ENCODE measurements at places on chromosomes 2 and 18.

GRCh38 chr18:38619129-38619528, 1053.5 kb upstream of the CELF4 start:
- no peak for DNase-seq

GRCh38 chr2:157257312-157258252, at the start of gene GALNT5:
Gene GALNT5 (plus strand): TSS chr2:157257705. CDS start chr2:157258083, 378 bp downstream.
- DNase-seq = no peak

- DNase-seq = no peak
These were observed 116.6 kb downstream of the PRPF40A start for GRCh38 chr2:152600697-152601096.

- DNase-seq = no peak
These were observed 566.8 kb upstream of the ZNF804A start for GRCh38 chr2:184031402-184032147.

DNA sequence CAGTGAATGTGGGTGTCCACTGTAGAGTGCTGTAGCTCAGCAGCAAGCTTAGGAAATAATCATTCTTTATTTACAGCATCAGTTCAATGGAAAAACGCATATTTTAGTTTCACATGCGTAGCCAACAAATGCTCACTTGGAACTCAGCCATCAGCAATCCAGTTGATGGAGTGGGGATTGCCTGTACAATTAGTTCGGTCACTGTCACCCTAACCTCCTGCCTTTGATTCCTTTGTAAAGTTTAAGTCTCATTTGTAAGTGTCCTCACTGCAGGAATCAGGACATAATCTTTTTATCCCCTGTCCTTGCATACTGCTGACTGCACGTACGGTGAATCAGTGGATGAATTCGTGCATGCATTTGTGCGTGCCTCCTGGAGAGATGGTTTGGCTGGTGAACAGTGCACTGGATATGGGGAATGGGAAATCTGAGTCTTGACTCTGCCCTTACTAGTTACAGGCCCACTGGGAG, 55.9 kb downstream of the RAB31 start:
- DNase-seq = no peak

- no peak for DNase-seq
These were observed 20.6 kb downstream of the ZNF236 start for GRCh38 chr18:76842837-76843530.

DNA sequence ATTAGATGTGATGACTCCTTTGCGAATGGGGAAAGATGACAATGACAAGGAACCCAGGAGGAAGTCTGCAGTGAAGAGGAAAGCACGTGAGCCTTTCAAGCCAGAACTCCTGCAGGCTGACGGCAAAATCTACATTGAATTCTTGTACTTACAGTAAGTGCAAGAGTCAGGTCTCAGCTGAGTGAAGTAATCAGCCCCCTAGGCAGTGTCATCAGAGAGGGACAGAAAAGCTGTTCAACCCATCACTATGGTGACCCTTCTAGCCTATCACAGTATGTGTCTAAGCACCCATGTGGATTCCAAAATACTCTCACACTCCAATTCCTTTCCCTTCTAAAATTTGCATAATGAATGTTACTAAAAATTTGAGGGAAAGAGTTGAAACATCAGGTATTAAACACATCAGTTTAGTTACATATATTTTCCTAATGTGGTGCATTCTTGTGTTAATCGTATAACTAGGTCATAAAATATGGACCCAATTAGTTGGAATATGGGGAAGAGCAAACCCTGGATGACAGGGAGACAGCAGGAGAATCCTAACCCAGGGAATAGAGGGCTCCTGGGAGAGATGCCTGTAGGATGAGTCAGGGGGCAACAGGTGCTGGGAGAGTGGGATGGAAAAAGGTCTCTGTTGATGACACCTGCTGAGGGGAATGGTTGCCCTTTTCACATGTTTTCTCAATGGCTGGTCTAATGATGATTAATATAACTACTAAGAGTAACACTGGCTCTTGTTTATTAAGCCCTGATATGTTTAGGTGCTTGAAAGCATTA, 39.5 kb downstream of the VWC2L start:
- DNase-seq = no peak

GRCh38 chr2:236503583-236503982, 66.0 kb upstream of the ACKR3 start:
- DNase-seq = no peak

GRCh38 chr2:227347117-227347516, 22.1 kb downstream of the MFF start:
- DNase-seq = no peak

GRCh38 chr2:75224636-75225094, 25.3 kb upstream of the TACR1 start:
- DNase-seq = no peak

GRCh38 chr2:197235711-197236110, 74.9 kb downstream of the ANKRD44 start:
- DNase-seq = no peak

- no peak for DNase-seq
These were observed 199.8 kb downstream of the EPHA4 start for GRCh38 chr2:221372159-221372884.

DNA sequence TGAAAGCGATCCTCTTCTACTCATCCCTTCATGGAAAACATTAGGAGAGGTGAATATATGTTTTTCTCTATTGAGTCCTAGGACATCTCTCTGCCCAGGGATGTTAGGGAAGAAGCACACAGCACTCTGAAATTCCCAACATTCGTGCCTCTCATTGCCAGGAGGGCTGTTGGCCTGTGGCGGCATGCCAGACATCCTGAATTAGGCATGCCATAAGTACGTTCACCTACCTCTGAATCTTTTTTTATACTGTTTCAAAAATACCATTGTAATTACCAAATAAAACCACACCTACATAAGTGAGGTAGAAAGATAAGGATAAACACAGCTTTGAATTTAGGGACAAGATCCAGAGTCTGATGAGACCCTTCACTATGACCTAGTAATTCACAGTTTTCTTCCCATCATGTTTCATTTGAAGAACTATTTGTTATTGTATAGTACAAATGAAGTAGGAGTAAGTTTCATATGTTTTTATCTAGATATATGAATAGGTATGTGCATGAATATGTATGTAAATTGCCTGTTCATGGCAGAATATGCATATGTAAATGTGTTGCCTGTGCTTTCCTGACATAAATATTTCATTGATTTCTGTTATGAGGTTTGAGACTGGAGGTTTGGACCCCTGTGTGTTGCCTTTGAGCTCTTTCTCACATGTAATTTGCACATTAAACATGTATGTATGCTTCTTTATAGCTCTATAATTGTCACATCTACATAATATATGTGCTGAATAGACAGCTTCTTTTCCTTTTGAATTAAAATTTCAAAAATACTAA, 66.6 kb upstream of the STAM2 start:
- DNase-seq = no peak

- DNase-seq = no peak
These were observed 826.4 kb downstream of the EPHA4 start for GRCh38 chr2:220745682-220746081.

DNA sequence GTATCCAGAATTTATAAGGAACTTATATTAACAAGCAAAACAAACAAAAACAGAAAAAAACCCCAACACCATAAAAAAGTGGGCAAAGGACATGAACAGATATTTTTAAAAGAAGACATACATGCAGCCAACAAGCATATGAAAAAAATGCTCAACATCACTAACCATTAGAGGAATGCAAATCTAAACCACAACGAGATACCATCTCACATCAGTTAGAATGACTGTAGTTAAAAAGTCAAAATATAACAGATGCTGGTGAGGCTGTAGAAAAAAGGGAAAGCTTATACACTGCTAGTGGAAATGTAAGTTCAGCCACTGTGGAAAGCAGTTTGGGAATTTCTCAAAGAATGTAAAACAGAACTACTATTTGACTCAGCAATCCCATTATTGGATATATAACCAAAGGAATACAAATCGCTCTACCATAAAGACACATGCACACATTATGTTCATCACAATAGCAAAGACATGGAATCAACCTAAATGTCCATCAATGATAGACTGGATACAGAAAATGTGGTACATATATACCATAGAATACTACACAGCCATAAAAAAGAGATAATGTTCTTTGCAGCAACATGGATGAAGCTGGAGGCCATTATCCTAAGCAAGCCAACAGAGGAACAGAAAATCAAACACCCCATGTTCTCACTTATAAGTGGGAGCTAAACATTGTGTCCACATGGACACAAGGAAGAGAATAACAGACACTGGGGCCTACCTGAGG, 25.3 kb downstream of the PREPL start:
- DNase-seq = no peak

DNA sequence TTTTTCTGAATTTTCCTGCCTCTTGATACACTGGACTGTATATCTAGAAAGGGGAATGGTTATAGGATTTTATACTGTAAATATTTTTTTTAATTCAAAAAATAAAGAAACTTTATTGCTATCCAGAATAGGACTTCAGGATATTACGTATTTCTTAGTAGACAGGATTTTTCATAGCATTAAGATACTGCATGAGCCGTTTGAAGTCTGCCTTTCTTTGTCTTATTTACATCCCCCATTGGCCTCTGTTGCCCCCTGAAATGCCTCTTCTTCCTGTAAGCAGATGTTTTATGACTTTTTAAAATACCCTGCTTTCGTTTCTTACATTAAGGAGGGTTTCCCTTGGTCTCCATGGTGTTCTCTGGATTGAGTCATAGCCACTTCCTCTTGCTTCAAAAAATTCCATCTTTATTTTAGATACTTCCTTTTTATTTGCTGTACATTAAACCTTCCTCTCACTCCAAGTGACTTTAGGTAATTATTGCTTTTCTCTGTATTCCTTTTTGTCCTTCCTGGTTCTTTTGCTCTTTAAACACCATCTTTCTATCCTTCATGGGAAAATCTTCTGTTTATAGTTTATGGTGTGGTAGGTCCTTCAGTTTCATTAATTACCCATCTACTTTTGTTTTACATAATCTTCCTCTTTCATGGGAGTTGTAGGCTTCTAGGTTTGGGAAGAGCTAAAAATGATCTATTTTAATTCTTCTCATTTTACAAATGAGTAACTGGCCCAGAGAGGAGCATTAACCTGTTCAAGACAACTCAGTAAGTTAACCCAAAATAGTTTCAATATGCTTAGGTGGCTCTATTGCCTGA, 72.6 kb downstream of the ZNF532 start:
- DNase-seq = no peak

DNA sequence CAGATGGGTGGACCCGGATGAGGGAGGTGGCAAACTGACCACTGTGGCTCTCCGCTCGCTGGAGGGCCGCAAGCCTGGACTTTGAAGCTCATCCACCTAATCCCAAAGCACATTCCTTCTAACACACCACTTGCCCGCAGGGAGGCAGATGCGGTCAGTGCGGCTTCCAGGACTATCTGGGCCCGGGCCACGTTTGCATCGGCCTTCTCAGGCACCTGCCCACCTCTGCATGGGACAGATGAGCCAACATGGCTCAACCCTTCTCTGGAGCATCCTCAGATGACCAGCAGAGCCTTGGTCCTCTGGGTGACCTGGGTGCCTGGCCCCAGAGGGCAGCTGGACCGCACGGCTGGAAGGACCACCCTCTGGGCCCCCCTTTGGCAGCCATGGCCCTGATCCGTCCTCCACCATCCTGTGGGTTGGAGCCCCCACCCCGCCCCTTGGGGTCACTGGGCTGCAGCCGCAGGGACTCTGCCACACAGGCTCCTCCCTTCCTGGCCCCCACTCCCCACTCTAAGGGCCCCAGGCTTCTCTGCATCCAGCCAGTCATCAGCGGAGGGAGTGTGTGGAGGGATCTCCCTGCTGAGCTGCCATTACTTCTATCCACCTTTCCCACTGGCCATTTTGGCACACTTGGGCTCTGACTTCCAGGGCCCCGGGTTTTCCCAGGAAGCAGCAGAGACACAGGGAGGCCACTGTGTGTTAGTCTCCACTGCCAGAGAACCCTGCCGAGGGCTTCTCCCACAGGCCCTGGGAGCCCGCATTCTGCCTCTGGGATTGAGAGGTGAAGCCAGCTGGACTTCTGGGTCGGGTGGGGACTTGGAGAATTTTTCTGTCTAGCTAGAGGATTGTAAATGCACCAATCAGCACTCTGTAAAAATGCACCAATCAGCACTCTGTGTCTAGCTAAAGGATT, 12.3 kb downstream of the HDAC4 start:
- no peak for DNase-seq

DNA sequence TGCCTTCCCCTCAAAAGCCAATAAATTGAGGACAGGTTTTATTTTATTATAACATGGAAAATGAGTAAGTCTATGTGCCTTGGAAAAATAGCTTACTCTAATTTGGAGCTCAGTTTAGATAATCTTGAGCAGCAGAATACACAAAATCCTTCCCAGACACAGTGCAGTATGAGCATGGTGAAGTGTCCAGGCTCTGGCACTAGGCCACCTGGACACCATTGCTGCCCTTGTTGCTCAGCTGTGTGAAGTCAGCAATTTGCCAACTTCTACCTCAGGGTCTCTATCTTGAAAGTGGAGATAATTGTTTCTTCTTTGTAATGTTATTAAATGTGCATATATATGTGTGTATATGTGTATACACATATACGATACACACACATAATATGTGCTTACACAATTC, 104.9 kb upstream of the CAVIN2 start:
- no peak for DNase-seq

DNA sequence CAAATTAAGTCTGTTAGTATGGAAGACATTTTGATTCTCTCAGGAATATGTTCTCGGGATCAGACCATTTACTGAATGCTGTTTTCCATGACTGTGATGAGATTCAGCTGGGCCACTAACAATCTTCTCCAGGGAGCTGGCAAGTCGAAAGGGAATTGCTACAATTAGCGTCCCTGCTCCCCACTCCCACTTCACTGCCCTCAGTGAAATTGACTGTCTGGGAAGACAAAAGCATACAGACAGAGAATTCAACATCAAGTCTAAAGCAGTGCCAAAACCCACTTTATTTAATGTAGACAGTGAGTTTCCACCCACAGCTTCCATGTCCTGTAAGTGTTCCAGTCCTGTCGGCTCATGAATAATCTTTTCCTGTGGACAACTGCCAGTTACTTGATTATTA, 34.0 kb upstream of the COL3A1 start:
- no peak for DNase-seq

DNA sequence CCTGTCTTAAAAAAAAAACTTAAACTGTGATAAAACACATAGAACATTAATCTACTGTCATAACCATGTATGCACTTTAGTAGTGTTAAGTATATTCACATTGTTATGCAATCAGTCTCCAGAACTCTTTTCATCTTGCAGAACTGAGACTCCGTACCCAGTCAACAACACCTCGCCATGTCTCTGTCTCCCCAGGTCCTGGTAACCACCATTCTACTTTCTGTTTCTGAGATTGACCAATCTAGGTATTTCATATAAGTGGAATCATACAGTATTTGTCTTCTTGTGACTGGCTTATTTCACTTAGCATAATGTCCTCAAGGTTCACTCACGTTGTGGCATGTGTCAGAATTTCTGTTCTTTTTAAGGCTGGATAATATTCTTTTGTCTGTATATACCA, 290.8 kb upstream of the CXCR4 start:
- no peak for DNase-seq

GRCh38 chr2:134522496-134523455, 196.0 kb downstream of the TMEM163 start:
- no peak for DNase-seq

- peak; percentile 56 for DNase-seq
These were observed 94.4 kb upstream of the TGFA start for GRCh38 chr2:70647873-70648481.

- no peak for DNase-seq
These were observed 55.3 kb downstream of the KCTD1 start for GRCh38 chr18:26493021-26493420.
